Activated CD4-positive, alpha-beta memory T cell treated with anti-CD3 and anti-CD28 coated beads, Interleukin-2, amount 10 ng/mL, durations not matched to agents 7 days and 5 days (primary cell): ENCODE measurements at places on chromosomes 1 and 21.

- DNase-seq: peak; percentile 76
Measured at GRCh38 chr1:39901714-39902459, at the start of gene MYCL. MYCL (minus strand) TSS chr1:39901917; CDS start chr1:39901434, 483 bp downstream.

DNA sequence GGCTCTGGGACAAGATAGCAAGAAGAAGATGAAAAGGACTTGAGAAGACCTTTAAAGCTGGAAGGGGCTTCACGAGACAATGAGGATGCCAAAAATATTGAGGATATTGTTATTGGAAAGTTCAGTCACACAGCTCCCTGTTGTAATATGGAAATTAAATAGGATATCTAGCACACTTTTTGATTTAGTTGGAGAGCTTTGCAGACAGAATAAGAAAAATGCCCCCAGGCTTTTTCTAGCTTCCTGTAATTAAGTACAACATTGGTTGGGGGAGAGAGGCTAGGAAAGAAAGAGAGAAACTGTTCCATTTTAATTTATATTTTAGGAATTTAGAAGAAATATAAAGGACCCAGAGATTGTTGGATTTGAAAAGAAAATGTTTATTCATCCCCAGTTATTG lies 27.5 kb downstream of the RBM11 start:
- DNase-seq: no peak

DNA sequence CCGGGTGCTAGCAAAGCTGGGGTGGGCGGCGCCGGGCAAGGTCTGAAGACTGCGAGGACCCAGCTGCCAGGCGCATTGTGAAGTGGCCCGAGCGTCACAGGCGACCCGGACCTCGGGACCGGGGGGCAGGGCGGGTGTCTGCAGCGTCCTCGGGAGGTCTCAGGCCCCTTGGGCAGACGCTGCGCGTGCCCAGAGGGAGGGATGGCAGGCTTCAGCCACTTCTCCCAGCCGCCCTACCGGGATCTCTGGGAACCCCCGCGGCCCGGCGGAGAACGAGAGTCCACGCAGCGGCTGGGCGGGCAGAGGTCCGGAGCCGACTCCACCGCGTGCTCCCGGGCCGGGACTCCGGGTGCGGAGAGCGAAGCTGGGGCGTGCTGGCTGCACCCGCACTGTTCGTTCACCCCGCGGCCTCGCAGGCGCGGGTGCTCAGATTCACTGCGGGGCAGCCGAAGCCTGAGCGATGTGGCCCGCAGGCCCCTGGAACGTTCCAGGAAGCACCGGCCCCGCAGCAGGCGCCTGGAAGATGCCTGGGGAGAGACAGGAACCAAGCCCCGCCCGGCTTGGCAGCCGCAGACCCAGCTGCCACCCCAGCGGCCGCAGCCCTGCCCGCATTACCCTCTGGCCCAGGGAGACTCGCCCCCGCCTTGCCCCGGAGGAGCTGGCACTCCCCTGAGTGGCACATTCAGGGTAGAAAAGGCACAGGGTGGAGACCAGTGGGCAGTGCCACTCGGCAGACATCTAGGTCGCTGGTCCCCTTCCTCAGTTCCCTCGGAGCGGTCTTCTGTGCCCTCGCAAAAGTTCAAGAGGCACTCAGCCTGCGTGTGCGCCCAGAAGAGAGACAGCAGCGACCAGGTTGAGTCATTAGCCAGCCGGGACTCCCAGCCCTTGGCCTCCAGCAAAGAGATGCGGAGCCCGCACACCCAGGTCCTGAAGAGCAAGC lies at the start of gene CCDC185:
TSS of gene CCDC185 (plus strand) at position 141 of the 940 bp plus-strand sequence. CDS start at position 202, 61 bp downstream.
- no peak for DNase-seq

- no peak for DNase-seq
Measured at GRCh38 chr1:22651941-22652856, 837 bp upstream of the C1QB start.

GRCh38 chr1:110229348-110230001 lies 19.4 kb downstream of the KCNC4 start:
- no peak for DNase-seq

DNA sequence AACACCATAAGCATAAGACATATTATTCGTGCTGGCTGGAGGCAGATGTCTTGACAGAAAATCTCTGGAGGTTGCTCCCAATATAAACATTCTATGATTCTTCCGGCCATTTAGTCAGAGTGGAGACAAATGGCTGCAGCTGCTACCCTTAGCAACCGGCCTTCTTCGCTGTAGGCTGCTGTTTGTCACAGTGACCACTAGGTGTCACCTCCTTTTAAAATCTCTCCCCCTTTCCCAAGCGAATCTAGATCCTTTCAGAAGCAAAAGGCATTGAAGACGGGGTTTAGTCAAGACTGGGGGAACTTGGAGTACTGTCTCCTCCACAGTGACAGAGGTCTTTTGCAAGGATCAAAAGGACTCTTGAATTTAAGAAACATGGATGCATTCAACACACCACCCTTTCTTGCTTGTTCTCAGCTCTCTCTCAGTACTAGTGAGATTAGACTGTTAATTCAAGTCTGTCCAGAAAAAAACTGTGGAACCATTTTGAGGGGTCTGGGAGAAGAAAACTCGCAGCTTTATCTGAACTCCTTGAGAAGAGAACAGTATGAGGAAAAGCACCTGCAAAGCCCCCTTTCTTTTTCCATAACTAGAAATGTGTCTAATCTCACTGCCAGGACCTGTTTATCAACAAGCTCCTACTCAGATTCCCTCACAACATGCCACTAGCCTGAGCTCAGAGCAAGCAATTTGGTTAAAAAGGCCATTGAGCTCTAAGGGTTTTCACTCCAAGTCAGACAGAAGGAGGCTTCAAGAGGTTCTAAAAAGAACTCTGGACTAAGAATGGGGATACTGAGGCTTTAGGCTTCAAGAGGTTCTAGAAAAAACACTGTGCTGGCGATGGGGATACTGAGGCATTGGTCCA lies 408.3 kb upstream of the PLXNA2 start:
- peak; percentile 28 for DNase-seq
